ENCODE measurements at places on chromosomes 2 and 18. TPM values are rescaled to one million over a fixed set of nuclear protein-coding genes. Genes with fewer than 3 reads are reported as not detected.

DNA sequence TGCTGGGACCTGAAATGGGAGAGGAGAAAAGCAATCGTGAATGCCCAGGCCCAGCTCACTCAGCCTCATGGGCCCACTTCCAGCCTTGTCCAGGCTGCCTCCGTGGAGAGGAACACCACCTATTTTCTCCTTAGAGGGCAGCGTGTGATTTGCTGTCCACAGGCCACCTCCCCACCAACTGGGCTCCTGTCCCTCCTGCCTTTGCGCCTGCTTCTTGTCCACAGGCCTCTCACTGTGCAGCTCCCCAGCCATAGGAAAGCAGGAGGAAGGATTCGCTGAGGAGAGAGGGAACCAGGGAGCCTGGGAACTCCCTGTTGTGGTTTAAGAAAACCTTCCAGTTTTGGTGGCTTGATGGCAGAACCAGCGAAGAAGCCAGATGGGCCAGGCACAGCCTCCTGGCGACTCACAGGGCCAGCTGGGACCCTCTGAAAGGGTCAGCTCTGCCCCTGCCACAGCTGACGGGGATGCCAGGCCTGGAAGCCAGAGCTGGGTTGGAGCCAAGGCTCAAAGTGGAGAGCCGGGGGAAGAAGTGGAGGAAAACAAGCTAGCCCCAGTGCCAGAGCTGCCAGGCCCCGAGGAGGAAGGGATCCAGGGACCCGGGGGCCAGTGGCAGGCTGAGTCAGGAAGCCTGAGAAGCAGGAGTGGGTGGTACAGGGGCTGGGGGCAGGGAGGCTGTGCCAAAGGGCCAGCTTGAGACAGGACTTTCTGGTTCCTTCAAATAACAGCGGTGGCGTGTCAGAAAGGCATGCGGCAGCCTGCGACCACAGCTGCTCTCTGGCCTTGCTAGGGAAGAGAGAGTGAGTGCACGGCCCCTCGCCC is 9.9 kb downstream of the TMBIM1 start:
- no peak for DNase-seq

Gene ATOH8
- polyA plus RNA-seq = 25.6 TPM

DNA sequence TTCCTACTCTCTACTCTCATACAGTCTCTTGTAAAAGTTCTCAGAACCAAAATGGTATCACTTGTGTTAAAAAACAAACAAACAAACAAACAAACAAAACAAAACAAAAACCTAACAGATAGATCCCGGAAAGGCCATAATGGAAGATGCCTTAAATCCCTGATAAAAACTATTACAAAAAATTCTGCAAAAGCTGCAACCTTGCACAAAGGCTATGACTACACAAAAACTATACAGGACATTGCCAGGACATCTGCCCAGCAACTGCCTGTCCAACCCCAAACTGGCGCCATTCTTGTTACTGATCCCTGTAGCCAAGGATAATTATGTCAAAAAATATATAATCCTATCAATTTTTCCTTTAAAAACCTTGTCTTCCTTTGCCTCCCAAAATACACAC is 36.3 kb upstream of the LONRF2 start:
- no peak for DNase-seq

Gene NAPG
- 15.2 TPM for polyA plus RNA-seq

DNA sequence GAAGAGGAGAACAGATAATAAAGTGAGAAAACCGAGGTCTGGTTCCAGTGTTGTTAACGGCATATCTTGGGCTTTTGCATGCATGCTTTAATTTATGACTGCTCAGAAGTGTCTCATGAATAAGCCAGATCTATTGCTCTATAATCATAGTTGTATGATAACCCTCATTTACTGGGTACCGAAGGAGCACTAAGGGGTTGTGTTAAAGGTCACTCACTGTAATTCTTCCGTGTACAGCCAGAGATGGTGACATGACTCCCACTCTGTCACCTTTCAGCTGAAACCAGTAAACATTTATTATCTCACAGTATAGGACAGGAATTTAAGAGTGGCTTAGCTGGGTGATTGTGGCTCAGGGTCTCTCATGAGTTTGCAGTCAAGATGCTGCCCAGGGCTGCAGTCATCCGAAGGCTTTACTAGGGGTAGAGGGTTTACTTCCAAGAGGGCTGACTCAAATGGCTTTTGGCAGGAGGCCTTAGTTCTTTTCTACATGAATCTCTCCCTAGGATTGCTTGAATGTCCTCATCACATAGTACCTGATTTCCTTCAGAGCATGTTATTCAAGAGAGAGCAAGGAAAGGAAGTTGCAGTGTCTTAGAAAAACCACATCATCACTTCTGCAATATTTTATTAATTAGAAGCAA is 107.0 kb downstream of the NAB1 start:
- no peak for DNase-seq

Gene MAPK4
- 9.7 TPM for polyA plus RNA-seq

- no peak for DNase-seq
Observed at GRCh38 chr18:896315-896714, 8.4 kb upstream of the ADCYAP1 start.

DNA sequence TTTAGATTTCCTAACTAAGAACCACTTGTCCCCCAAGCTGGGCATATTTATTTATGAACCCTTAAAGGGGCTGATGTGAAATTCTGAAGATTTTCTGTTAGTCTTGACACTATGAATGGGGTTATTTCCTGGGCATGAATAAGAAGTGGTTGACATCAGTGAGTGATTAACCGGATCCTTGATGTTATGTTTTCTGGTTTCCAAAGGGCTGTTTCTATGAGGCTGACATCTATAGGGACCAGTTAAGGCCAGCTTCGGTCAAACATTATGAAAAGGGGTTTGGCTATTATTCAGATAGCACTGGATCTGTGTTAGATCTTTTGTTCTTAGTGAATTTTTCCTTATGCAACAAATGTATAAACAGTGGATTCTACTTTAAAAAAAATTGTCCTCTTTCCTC is 443.7 kb upstream of the SPRED2 start:
- DNase-seq = no peak

DNA sequence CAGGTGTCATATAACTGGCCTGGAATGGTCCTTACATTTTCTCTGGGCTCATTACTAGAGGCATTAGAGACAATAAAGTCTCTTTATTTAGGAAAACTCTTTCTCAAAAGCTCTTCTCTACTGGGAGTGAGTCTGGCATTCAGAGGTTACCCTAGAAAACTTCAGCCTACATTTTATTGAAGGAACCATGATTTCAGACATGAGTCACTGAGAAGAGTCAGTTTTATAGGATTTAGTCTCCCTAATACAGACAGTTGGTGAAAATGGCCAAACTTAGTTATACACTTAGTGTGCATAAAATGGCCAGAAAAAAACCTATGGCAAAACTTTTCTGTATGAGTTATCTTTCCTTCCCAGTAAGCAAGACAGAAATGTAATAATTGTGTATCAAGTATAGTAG is 689.4 kb downstream of the ZEB2 start:
- DNase-seq = no peak

Gene SERPINB4
- polyA plus RNA-seq = 0.35 TPM

DNA sequence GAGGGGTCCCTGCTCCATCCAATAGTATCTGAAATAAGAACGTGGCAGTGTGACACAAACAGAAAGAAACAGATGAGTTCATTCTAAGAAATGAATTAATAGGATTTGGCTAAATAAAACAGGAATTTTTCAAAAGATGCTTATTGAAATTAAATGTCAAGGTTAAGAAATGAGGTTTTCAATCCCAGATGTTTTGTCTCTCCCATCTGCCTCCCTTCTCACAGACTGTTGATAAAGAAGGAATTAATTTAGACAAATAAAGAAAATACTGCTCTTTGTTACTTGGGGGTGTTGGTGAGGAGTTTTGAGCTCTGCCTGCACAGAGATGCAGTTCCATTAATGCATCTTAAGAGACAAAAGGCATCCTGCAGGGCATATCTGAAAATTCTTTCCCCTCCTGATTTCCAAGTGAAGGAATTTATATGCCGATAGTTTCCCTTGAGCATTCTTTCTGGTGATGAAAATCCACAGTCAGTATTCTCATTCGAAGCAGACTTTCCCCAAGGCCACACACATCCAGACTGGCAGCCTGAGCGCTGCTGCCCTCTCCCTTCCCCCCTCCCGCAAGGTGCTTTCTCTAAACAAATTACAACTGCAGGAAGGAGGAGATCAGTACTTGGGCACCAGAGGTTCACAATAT is 385.4 kb upstream of the RND3 start:
- no peak for DNase-seq

DNA sequence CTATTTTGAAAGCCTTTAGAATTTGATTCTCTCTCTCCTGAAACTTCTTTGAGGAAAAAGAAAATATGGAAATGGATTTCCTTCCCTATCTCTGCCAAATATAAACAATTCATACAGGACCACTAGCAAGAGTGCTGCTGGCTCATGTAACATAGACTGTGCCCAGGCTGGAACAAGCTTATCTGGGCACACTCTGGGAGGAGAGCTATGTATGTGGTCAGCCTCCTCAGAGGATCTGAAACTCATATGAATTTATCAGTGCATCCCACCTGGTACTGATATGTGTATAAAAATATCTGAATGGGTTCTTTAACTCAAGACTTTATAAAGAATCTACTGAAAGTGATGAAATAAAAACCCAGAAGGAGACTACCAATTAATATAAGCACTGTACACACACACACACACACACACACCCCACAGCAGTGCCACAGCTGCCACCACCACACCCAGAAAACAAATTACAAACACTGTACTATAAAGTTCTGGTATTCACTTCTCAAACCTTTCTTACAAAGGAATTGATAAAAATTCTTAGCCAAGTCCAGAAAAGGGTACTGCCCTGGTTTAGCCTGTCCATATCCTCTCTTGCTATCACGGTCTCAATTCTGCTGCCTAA is 115.6 kb downstream of the IRS1 start:
- DNase-seq = no peak

- DNase-seq = no peak
Observed at GRCh38 chr2:168751104-168751740, 51.2 kb upstream of the NOSTRIN start.

DNA sequence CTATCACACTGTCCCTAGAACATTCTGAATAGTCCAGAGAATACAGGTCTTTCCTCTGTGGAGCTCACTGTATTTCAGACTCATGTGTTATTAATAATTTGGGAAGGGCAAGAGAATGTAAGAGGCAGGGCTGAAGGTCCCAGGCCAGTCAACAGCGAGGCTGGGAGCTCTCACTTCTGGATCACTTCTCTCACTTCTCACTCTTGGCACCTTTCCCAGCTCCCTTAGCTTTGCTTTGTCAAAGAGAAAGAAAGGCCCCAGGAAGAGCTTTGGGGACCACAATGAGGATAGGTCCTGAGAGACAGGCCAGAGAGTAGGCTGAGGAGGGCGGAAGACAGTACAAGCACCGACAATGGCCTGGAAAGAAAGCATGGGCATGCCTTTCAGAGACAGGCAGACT is 11.2 kb downstream of the EFR3B start:
- no peak for DNase-seq

Gene GLI2
- 10.8 TPM for polyA plus RNA-seq

DNA sequence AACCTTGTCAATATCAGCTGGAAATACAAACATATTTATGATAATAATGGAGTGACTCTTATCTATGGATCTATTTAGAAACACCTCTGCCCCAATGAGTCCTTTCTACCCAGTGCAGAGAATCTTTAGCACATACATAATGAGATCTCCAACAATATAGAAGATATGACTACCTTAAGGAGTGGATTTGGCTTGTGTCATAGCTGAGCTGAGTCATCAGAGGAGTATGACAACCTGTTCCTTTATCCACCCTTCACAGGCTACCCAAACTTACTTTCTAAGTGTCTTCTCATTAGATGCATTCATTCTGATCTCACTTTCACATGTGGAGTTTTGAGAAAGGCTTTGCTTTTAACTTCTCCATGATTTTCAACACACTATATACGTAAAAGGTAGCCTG is 1218.9 kb downstream of the DSC3 start:
- DNase-seq = no peak

Measured in hindlimb muscle (tissue), 1 donor.